Right lung (tissue), 10 donors: ENCODE measurements at places on chromosomes 11 and 22.
A peak's percentile ranks its signal among the peaks of the same experiment; 100 is the strongest.

GRCh38 chr11:88300888-88301487 lies 36.5 kb downstream of the CTSC start:
- no peak for DNase-seq

DNA sequence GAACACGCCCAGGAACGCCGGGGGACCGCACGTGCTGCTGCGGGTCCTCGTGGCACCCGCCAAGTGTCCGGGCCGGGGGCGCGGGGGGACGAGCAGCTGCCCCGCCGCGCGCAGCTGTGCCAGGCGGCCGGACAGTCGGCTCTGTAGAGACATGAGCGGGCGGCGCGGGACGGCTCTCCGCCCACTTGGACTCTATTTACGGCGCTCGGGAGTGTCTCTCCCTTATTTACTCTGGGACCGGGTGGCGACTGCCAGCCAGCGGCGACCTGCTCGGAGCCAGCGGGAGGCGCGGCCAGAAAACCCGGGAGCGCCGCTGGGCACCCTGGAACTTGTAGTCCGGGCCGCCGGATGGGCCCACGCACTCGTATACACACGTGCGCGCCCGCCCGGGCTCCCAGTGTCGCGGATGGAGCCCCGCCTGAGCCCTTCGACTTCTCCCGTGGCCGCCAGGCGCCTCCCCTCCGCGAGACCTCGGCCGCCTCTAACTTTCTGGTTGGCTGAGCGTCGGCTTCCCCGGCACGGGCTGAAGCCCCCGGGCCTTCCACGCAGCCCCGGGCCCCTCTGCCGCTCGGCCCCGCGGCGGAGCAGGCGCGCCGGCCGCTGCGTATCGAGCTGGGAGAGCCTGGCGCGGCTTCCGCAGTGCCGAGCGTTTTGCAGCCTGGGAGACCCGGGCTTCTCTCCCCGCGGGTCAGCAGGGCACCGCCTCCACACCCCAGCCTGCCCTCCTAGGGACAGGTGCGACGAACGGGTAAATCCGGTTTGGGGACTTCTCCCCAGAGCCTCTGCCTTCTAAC lies at the start of gene MACROD1:
TSS of gene MACROD1 (minus strand) at position 272 of the 794 bp plus-strand sequence. CDS start at position 153, 119 bp downstream.
- peak; percentile 71 for DNase-seq

DNA sequence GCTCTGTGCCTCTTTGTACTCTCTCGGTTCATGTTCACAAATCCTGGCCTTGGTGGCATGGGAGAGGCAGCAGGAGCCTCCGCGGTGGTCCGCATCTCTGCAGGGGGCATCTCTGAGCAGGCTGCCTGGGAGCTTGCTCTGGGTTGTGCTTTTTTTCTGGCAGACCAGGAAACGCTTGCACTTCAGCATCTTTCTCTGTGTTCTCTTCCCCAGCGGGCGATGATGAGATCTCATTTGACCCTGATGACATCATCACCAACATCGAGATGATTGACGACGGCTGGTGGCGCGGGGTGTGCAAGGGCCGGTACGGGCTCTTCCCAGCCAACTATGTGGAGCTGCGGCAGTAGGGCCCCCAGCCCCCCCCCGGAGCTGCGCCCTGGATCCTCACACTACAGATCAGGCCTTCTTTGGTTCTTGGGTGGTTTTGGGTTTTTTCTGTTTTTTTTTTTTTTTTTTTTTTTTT lies 36.5 kb downstream of the CTTN start:
- DNase-seq = no peak

DNA sequence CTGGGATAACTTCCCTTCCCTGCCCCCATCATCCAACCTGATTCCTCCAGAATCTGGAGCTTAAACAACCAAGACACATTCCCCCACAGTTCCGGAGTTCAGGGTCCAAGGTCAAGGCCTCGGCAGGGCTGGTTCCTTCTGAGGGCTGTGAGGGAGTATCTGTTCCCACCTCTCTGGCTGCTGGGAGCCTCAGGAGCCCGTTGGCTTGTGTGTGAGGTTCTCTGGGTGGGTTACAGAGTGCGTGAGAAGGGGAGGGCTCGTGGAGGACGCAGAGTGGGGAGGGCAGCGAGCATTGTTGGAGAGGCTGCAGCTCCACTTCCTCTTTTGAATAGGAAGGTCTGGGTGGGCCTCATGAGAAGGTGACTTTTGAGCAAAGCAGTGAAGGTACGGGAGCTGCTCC lies 8.5 kb downstream of the SERHL2 start:
- no peak for DNase-seq

DNA sequence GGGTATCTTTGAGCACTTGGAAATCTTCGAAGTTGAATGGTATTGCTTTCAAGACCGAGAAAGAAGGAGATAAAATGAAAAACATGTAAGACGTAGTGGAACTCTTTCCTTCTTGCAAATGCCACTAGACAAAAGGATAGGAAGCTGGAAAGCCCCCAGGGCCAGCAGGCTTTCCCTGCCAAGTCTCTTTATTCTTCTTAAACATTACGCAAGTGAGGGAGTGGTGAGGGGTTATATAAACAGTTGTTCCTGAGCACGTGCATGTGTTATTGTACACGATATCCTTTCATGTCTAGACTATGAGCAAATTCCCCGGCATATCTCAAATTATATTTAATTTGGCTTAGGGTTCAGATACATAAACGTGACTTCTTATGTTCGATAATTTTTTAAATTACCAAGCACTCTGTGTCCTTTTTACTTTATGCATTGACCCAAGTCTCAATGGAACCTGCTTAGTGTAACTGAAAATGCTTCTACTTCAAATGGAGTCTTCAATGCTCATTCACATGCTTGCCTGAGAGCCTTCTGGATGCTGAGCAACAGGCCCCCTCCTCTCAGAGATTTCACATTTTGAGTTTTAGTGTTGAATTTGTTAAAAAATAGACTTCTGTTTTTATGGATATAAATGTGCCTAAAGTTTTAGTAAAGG lies 59.0 kb downstream of the PPP2R1B start:
- peak; percentile 87 for DNase-seq

DNA sequence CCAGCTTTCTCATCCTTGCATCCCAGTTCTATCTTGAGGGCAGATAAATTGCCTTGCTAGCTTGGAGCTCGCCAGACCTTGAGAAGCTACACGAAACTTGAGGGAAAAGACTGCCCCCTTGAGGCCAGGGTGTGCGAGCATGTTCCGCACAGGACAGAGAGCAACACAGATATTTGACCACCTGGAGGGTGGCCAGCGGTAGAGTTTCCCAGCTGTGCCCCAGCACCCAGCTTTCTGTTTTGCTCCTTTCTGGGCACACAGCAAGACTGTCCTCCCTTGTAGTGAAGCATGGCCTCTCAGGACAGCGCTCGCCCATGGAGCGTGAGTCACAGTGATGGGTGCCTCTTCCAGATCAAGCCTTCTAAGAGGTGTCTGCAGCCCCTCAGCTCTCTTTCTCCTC lies 23.5 kb downstream of the SPATA19 start:
- peak; percentile 48 for DNase-seq

- no peak for DNase-seq
Measured at GRCh38 chr11:14577292-14577691, 57.1 kb upstream of the PSMA1 start.

GRCh38 chr11:28878025-28878424 lies 769.8 kb downstream of the METTL15 start:
- no peak for DNase-seq

GRCh38 chr22:45228401-45228754 lies 12.3 kb downstream of the KIAA0930 start:
- no peak for DNase-seq

DNA sequence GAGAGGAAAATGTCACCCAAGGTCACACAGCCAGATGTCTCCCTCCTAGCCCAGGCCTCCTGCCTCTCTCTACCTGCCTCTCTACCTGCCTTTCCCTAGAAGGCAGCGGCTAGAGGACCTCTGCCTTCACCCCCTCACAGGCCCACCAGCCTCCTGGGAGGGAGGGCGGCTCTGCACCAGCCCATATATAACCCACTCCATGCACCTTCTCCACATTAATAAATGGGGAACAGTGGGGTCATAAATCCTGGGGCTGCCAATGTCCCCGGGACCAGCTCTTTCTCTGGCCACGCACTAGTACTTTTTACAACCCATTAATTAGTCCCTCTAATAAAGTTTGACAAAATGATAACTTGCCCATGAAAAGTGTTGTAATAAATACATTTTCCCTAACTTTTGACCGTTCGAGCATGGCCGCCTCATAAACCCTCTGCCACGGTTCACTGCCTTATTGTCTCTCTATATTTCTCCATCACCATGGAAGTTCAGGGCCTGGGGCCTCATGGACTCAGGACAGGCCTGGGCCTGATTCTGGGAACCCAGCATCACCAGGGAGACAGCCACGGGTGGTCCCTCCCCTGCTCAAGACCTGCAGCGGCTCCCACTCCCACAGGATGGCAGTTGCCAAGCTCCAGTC lies 102.1 kb downstream of the MN1 start:
- DNase-seq = no peak
